H9 (cell line): ENCODE measurements at places on chromosomes 5 and 9.

GRCh38 chr5:7494481-7495130 is 98.7 kb downstream of the ADCY2 start:
- no peak for DNase-seq

DNA sequence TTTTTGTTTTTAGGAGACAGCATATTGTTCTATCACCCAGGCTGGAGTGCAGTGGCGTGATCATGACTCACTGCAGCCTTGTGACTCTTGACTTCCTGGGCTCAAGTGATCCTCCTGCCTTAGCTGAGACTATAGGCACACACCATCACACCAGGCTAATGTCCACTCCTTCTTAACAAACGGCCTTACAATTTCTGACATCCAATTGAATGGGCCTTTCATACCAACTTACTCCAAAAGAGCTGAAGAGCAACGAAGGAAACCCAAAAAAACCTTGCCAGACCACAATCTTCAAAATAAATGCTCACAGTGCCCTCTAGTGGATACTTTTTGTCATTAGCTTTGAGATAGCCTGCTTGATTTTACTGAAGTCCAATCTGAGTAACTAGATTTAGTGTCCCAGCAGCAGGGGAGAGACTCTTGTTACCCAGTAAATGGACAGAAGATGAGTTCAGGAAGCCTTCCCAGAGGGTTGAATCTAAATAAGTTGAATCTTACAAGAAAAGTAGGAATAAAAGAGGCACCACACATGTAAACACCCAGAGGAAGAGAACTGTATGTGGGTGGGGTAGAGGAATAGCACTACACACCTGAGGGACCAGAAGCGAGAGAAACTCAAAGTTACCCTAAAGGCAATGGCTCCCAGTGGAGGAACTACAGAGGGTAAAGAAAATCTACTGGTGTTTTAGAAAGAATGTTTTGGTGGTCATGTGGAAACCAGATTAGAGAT is 9.3 kb downstream of the ZNF622 start:
- DNase-seq = no peak

- no peak for DNase-seq
Measured at GRCh38 chr9:86648828-86649170, 294.6 kb upstream of the TUT7 start.

GRCh38 chr9:78044189-78044588 is 12.6 kb upstream of the GNAQ start:
- no peak for DNase-seq

GRCh38 chr9:90966480-90967144 is 165.0 kb downstream of the SYK start:
- DNase-seq = no peak

- no peak for DNase-seq
Measured at GRCh38 chr5:98963019-98963418, 34.2 kb upstream of the CHD1 start.

- DNase-seq = no peak
Measured at GRCh38 chr5:2334719-2335118, 416.8 kb downstream of the IRX2 start.

GRCh38 chr5:103522586-103522985 is 40.0 kb downstream of the NUDT12 start:
- DNase-seq = no peak

GRCh38 chr5:163502521-163502920 is 2.9 kb upstream of the MAT2B start:
- no peak for DNase-seq

GRCh38 chr9:105439428-105439827 is 8.4 kb upstream of the FSD1L start:
- no peak for DNase-seq

DNA sequence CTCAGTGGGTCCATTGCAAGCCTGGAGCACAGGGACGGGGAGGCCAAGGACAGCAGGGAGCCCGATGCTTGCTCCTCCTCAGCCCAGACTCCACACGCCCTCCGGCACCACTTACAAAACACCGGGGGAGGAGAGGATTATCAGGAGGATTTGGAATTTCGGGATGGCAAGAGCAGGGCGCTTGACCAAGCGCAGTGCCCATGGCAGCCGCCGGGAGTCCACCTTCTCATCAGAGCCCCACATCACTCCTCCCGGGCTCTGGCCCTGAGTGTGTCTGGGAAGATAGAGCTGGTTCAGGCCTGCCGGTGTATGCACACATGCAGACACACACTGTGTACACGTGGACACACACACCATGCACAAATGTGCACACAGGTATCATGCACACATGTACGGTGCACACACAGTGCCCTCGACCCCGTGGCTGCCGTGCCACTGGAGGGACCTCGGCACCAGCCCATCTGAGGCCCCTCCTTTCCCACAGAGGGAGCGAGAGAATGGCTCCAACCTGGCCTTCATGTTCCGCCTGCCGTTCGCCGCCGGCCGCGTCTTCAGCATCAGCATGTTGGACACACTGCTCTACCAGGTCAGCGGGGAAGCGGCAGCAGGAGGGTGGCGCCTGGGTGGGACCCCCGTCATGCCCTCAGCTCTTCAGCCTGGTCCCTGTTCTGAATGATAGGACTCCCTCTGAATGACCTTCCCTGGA is 81.7 kb downstream of the KCNT1 start:
- no peak for DNase-seq

DNA sequence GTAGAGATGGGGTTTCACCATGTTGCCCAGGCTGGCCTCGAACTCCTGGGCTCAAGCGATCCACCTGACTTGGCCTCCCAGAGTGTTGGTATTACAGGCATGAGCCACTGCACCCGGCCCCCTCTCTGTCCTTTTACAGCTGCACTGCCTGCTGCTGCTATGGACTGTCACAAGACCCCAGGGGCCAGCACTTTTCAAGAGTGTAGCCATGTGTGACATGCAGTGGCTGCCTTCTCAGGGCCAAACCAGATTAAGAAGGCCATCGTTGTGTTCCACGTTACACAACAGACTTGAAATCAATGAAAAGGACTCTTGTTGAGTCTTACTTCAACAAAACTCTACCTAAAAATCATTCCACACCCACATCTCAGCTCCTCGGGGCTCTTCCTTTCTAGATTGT is 78.9 kb upstream of the ICE1 start:
- no peak for DNase-seq

DNA sequence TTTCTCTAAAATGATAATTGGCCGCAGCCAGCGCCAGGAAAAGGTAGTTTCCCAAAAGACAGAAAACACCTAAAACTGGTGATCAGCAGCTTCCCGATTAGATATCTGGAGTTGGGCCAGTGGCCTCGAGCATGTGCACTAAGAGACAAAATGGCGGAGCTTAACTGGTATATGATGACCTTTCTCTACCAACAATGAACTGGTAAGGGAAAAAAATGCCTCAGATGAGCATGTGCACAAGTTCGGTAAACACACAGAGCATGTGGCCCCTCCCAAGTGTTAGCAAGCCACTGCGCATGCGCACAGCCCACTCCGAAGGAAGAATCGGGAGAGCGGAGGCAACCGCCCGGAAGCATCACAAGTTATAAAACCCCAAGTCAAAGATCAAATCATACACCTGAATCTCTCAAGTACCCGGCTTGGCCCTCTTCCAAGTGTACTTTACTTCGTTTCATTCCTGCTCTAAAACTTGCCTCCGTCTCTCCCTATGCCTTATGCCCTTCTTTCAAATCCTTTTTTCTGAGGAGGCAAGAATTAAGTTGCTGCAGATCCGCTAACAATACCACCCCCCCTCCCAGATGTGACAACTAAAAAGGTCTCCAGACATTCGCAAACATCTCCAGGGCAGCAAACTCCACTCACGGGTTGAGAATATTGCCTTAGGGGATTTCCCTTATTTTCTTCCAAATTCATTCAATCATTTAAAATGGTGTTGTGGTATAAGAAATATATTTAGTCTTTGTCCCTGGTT is 15.0 kb upstream of the PTBP3 start:
- peak; percentile 64 for DNase-seq

DNA sequence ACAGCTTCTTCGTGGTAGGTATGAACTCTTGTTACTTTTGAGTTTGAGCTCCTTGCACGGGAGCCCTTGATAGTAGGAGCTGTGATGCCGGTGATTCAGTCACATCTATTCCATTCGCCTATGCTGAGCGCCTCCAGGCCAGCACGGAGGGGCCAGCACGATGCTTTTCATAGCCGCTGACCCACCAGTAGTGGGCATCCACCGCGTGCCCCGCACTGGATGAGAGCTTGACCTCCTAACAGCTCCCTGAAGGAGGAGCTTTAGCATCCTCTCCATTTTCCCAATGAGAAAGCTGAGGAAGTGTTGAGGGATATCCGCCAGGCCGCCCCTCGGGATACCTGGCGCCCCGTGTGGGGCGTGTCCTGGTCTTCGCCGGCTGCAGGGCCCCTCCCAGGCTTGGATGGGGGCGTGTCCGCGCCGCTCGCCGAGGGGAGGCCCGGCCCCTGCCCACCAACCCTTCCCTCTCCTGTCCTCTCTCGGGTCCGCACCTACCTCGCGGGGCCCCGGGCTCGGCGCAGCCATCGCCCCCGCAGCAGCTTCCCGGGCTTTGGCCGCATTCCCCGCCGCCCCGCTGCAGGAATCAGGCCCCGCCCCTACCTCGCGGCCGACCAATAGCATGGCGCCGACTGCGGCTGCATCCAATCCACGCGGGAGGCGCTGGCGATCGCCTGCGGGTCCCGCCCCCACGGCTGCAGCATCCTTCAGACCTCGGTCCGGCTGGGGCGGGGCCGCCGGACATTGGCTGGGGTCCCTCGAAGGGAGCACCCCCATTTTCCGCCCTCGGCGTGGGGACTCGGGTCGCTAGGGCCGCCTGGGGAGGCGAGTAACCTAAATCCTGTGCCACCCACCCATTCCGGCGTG is at the start of gene PIP5KL1:
Gene PIP5KL1, minus strand, starts transcription at position 547 of the 861 bp plus-strand sequence. Its CDS starts 25 bp downstream, at position 522.
- DNase-seq = peak; percentile 95

GRCh38 chr9:121233906-121234831 is 32.5 kb upstream of the RAB14 start:
- no peak for DNase-seq

GRCh38 chr5:33657804-33658440 is 217.2 kb downstream of the TARS1 start:
- DNase-seq = peak; percentile 66

- no peak for DNase-seq
Measured at GRCh38 chr9:131875828-131876485, 136.1 kb upstream of the RAPGEF1 start.

DNA sequence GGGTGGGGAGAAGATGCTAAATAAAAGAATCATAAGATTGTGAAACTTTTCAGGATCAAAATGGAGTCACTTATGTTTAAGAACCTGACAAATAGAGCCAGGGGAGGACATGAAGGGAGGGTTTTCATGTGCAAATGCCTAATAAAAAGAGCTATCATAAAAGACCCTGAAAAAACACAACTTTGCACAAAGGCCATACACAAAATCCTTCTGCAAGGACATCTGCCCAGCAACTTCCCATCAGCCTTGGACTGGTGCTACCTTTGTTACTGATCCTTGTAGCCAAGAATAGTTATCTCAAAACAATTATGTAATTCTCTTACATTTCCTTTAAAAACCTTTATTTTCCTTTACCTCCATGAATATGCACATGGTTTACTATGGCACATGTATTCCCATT is 63.0 kb downstream of the APBA1 start:
- DNase-seq = no peak

DNA sequence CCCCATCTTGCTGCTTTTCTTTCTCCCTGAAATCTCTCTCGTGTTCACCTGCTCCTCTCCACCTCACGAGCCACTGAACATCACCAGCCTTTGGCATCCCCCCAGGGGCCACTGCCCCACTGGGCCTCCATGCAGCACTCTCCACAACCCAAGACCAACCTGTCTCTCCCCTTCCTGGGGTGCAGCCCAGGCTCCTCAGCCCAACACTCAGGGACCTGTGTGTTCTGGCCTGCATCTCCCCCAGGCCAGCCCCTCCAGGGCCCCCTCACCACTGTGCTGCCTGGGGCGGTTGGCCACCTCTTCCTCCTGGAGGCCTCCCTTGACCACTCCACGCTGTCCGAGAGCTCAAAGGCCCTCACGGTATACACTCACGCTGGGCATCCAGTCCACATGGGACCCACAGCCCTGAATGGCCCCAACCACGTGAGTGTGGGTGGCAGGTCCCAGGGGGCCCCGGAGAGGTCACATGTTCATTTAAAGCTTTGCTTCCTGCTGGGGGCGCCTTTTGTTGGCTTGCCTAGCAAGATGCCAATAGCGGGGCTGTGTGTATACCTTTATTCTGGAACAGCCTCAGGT is 453 bp upstream of the DOK3 start:
- no peak for DNase-seq

- DNase-seq = no peak
Measured at GRCh38 chr9:4317681-4318080, 17.8 kb upstream of the GLIS3 start.

- DNase-seq = no peak
Measured at GRCh38 chr5:15587916-15588315, 87.9 kb downstream of the FBXL7 start.

GRCh38 chr9:27078685-27079084 is 30.3 kb upstream of the TEK start:
- no peak for DNase-seq

DNA sequence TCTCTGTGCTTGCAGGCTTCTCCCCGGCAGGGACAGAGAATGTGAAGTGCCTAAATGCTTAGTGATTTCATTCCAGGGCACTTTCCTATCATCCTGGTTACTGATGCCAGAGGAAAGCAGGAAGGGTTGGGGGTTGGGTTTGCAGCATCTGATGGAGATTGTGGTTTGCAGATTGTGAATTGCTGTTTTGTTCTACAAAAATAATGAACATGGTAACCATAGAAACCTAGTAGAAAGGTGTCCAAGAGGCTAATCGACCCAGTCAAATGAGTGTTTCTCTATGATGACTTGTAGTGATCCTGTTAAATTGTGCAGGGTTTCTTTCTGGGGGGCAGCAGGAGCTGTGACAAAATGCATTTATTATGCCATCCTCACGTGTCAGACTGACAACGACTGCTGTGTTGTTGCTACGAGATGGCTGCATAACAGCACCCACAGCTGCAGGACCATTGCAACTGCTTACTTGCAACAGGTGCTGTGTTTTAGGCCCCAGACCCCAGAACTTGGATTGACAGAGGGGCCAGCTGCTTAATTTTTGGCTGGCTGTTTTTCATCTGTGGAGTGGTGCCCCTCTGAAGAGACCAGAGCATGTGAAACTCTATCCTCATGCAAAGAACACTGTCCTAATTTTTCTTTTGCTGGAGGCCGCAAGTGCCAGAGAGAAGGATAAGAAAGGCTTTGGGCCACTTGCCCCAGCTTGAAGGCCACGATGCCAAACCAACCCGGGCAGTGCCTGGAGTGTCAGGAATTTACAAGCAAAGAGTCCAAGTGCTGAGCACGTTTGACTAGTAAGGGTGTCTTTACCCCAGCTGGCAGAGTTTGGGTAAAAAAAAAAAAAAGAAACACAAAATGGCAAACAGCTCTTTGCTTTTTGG is 397.8 kb downstream of the GADD45G start:
- no peak for DNase-seq

DNA sequence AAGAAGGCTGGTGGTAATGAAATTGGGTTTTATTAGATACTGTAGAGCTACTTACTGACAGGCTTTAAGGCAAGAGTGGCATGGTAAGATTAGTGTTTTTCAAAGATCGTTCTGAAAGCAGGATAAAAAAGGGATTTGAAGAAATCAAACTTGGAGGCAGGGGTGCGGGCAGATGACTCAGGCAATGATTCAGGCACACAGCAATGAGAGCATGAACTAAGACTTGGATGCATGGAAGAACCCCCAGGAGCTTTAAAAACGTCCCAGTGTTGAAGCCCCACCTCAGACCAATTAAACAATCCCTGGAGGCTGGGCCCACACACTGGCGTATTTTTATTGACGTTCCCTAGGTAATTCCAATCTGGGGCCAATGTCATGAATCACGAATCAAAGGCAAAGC is 102.5 kb downstream of the SREK1 start:
- no peak for DNase-seq

GRCh38 chr5:4640795-4641194 is 499.3 kb upstream of the ADAMTS16 start:
- peak; percentile 62 for DNase-seq

GRCh38 chr9:114616684-114617520 is 5.8 kb downstream of the TMEM268 start:
- no peak for DNase-seq

- DNase-seq = no peak
Measured at GRCh38 chr9:107467416-107467815, 22.2 kb downstream of the KLF4 start.
